ENCODE measurements at places on chromosomes 6 and 20.

GRCh38 chr6:157877149-157877548, 54.1 kb downstream of the SNX9 start:
- no peak for DNase-seq

GRCh38 chr6:44072959-44073611, 54.2 kb downstream of the MRPL14 start:
- DNase-seq: no peak

DNA sequence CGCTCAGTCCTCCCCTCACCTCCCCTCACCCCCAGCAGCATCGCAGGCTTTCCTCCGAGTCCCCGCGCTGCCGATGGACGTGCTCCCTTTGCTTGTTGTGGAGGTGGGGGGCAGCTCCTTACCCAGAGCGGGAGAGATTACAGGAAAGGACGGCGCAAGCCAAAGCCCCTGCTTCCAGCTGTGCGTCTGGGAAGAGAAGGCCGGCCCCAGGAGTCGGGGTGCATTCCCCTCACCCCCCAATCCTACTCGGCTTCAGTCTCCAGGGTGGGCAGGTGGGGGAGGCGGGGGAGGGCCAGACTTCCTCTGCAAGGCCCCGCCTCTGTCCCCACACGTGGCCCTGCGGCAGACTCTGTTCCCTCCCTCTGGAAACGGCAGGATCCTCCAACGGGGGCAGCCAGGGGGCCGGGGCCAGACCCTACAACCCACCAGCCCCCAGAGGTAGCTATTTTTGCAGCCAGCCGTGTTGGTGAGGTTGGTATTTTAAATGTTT, 43.6 kb downstream of the NTSR1 start:
- DNase-seq: no peak

- DNase-seq: no peak
Measured at GRCh38 chr6:13472976-13473767, 14.2 kb downstream of the GFOD1 start.

Measured in MV-4-11 (cell line).